ENCODE measurements at places on chromosomes 12 and 14. TPM values are rescaled to one million over a fixed set of nuclear protein-coding genes. Genes with fewer than 3 reads are reported as not detected.

GRCh38 chr12:25433581-25434325, 119.3 kb downstream of the LMNTD1 start:
- no peak for DNase-seq

HOXC6 gene
- not detected for total RNA-seq

DNA sequence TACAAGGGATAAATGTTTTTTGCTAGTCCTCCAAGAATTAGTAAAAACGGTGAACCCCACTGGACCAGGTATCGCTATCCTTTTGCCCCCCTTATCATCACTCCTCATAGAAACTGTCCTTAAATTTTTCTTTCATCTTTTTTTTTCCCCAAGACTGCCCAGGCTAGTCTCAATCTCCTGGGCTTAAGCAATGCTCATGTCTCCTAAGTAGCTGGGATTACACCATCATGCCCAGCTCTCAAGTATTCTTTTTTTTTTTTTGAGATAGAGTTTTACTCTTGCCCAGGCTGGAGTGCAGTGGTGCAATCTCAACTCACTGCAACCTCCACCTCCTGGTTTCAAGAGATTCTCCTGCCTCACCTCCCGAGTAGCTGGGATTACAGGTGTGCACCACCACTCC, 9.7 kb downstream of the IRF2BPL start:
- no peak for DNase-seq

DNA sequence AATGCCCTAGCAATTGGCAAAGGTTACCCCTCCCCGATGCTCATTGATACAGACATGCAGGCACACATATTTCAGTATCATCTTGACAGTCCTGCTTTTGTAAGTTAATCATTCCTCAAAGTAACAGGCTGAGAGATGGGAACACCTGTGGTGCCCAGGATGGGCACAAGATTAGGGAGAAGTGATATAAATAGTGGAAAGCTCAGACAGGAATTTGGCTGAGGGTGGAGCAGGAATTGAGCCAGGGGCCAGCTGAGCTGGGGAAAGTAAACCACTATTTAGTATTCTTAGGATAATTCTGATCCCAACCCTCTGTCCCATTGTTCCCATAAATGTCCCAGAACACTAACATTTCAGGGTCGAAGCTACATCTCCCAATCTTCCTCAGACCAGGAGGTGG, 38.3 kb downstream of the DAO start:
- no peak for DNase-seq

GRCh38 chr12:43281563-43281962, 270.4 kb downstream of the ADAMTS20 start:
- DNase-seq = no peak

- DNase-seq = no peak
Observed at GRCh38 chr12:9711664-9712063, 21.2 kb downstream of the CLECL1 start.

GRCh38 chr12:51521554-51522276, 69.3 kb upstream of the SCN8A start:
- DNase-seq = no peak

OASL gene
- 2.3 TPM for total RNA-seq

RNASE7 gene
- not detected for total RNA-seq

DNA sequence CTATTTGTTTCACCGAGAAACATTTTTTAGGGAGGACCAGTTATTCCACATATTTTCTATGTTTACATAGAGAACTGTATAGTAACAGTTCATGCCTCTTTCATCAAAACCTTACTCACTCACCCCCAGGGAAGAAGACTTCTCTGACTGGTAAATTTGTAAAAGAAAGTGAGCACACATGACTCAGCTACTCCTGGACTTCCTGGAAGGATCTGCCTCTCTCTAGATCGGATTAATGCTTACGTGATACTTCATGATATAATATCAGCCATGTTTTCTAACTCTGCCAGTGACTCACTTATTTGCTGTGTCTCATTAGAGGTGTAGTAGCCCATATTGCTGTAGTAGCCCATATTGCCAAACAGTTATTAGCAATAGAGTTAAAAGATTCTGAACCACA, 494.3 kb upstream of the ATXN7L3B start:
- DNase-seq = no peak
